Right lung (tissue), 10 donors: ENCODE measurements at places on chromosomes 6 and 20.

- DNase-seq, result no peak
These were observed 88.9 kb downstream of the COL12A1 start for GRCh38 chr6:75116946-75117345.

DNA sequence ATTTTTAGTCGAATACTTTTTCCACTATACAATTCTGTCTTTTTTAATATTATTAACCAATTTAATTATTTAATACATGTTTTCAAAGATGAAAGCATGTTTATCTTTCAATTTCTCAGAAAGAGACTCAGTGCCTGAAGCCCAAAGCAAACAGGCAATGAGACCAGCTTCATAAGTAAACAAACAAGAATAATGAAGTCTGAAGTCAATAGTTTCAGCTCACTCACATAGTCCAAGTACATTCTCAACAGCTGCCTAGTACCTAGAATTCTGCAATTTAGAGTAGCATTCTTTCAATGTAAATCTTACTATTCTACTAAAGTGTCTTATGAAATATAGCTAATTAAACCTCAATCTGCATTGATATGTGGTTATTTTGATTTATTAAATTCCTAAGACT lies 626.5 kb upstream of the NRSN1 start:
- no peak for DNase-seq

DNA sequence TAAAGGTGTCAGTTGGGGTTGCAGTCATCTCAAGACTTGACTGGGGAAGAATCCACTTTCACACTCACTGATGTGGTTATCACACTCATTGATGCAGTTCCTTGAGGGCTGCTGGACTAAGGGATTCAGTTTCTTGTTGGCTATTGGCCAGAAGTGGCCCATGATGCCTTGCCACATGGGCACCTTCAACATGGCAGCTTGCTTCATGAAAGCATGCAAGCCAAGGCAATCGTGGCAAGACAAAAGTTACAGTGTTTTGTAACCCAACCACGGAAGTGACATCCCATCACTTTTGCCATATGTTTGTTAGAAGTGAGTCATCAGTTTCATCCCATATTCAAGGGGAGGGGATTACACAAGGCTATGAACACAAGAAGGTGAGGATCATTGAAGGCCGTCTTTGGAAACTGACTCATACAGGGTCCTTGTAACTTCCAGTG lies 3.8 kb upstream of the RANBP9 start:
- DNase-seq, result no peak

- no peak for DNase-seq
These were observed 448.8 kb downstream of the RNF144B start for GRCh38 chr6:18835976-18836375.

DNA sequence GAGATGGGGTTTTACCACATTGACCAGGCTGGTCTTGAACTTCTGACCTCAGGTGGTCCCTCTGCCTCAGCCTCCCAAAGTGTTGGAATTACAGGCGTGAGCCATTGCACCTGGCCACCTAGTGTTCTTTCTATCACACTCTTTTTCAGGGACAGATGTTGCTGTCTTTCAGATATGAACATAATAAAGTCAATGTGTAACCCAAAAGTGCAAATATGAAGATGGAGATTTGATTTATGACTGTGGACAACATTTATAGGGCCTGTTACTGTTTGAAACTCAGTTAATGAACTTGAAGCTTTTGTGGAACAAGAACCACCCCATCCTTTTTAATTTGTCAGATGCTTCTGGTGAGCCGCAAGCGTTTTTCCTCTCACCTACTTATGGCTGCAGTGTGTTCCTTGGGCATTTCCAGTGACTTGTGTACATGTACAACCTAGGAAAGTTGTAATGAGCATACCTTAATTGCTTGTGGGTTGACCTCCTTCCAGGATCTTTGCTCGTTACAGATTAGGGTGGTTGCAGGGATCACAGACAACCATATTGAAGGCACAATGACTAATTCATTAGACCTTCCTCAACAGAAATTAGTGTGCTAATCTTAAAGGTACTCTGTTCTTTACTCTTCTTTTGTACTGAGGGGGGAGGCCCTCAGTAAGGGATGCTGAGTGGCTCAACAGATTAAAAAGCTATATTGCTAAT lies 6.8 kb downstream of the TBPL1 start:
- no peak for DNase-seq

- no peak for DNase-seq
These were observed 64.2 kb upstream of the INSM1 start for GRCh38 chr20:20303742-20304141.

DNA sequence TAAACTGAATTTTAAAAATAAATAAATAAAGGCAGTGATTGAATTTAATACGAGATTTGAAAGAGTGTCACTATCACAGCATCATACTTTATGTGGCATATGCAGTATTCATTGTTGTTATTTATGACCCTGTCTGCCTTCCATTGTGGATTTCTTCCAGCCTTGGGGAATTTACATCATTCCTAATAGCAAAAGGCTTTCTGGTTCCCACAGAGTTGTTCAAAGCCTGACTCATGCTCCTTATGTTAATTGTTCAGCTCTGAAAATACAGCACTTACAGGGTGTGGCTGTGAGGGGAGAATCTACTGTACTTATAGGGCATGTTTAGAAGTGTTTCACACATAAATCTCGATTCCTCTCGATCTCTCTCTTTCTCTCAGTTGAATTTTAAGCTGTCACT lies 54.4 kb downstream of the JAG1 start:
- no peak for DNase-seq

DNA sequence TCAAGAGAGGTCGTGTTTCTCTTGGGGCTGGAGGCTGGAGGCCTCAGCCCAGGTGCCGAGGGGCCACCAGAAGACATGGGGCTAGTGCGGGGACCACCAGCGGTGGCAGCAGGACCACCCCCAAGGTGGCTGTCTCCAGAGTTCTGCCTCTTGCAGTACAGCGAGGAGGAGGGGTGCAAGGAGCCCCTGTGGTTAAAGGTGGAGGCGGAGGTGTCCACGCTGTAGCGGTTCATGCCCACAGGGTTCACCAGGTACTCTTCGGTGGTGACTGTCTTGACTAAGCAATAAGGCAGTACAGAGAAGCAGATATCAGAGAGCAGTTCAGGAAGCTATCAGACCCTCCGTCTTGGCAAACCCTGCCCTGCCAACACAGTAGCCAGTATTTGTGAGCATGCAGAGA lies 103.4 kb downstream of the SCML4 start:
- no peak for DNase-seq

DNA sequence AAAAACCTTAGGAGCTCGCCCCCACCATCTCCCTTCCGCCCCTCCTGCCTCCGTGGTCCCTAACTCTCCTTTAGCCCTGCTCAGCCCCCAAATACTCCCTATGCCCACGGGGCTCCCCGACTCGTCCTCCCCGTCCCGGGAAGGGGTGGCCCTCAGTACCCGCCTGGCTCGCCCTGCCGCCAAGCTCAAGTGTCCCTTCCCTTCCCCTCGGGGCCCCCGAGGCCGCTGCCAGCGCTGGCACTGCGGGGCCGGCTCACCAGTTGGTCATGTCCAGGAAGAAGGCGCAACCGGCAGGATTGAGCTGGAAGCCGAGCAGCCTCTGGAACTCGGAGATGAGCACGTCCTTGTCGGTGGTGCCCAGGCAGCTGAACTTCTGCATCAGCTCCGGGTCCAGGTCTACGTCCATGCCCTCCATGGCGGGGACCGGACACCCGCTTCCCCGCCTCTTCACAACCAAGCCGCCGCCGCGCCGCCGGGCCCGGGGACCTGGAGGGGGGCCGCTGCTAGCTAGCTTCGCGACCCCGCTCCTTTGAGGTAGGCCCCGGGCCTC lies 303 bp downstream of the ILRUN start:
- no peak for DNase-seq

DNA sequence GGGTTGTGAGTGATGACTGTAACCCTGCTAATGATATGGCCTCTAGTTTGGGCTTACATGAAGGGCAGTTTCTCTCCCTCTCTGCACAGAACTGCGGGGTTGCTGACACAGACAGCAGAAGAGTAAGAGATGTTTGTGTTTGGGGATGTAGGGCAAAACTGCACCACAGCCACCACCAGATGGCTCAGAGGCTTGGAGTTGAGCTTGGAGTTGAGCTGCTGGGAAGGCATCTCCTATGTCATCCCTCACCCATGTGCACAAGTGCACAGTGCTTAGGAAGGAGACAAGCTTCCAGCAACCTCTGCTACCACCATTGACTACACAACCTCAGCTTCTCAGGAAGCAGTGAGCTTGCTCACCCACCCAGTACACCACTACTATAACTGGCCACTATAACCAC lies 303.9 kb upstream of the DEFB112 start:
- no peak for DNase-seq

DNA sequence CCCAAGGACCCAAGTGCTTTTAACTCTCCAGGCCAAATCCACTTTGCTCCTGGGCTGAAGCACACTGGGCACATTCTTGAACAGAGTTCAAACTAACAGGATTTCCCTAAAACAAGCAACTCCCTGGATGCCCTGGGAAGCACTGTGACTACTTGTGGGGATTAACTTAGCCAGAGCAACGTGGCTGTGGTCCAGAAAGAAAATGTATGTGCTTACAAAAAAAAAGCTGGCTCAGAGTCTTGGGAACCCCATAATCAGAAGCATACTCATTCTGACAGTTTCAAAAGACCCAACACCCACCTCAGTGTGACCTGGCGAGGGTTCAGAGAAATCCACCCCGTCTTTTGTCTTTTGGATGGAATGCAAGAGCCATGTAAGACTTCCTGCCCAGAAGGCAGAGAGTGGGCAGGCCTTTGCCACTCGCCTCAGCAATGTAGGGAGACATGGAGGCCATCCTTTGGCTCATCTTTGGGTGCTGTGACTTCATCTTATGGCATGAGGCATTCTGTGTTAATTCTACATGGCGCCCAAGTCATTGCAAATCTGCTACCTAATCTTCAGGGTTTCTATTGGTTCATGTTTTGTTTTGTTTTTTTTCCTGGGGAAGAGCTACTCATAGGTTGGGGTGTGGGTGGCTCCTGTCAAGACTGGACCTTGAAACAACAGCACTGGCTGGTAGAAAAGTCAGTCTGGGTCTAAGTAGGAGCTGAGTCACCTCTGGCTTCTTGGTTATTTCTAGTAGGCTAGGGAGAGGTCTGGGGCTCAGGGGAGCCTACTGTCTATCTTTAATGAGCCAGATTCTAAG lies 248.6 kb upstream of the SUPT3H start:
- no peak for DNase-seq

- DNase-seq, result no peak
These were observed 23.0 kb upstream of the FKBP1A start for GRCh38 chr20:1415667-1416468.

DNA sequence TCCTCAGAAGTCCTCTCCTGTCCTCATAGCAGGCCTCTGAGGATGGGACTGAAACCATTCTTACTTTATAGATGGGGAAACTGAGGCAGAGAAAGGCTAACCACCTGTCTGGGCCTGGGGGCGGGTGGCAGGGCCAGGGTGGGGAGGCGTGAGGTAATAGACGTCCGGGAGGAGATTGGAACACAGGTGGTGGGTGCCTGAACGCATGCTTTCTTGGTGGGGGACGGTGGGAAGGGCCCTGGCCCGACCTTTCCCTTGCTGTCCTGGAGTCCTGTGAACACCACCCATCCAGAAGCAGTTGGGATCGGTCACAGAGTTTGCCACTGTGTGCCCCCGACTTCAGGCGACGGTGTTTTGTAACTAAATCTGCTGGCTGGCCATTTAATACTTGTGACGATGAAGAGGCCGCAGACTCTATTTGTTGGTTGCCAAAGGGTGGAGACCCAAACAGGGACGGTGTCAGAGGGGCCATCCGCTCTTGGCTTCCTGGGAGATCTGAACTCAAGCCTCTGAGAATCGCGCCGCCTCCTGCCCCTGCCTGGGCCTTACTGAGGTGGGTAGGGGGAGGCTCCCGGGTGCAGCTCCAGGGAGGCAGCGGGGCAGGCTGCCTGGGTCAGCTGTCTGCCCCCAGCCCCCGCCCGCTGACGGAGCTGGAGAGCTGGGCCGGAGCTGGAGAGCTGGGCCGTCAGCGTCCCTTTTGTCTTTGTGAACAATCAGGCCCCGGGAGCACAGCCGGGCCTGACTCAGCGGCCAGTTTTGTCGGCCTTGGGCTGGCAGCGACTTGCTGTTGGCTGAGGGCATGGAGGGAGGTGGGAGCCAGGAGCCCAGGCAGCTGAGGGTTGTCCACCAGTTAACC lies 4.1 kb downstream of the RBM38 start:
- DNase-seq, result no peak

DNA sequence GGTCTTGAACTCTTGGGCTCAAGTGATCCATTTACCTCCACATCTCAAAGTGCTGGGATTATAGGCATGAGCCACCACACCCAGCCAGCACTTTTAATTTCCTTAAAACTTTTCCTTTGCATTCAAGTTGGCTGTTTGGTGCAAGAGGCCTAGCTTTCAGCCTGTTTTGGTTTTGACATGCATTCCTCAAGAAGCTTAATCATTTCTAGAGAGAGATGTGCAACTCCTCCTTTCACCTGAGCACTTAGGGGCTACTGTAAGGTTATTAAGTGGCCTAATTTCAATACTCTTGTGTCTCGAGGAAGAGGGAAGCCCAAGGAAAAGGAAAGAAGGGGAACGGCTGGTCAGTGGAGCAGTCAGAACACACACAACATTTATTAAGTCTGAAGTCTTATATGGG lies 13.8 kb upstream of the BLOC1S5 start:
- DNase-seq, result no peak

DNA sequence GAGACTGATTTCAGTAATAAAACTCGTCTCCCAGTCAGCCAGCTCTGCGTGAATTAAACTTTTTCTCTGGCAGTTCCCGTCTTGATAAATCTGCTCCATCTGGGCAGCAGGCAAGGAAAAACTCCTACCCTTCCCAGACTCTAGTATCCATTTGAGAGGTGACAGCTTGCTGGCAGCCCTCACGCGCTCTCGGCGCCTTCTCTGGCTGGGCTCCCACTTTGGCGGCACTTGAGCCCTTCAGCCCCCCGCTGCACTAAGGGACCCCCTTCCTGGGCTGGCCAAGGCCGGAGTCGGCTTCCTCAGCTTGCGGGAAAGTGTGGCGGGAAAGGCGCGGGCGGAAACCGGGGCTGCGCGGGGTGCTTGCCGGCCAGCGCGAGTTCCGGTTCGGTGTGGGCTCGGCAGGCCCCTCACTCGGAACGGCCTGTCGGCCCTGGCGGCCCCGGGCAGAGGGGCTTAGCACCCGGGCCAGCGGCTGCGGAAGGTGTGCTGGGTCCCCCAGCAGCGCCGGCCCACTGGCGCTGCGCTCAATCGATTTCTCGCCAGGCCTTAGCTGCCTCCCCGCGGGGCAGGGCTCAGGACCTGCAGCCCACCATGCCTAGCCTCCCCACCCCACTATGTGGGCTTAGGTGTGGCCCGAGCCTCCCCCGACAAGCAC lies 21.8 kb upstream of the GMPR start:
- DNase-seq, result no peak

- no peak for DNase-seq
These were observed 21.1 kb downstream of the ENPP1 start for GRCh38 chr6:131828951-131829350.

GRCh38 chr6:79246891-79247290 lies 12.4 kb upstream of the HMGN3 start:
- no peak for DNase-seq

GRCh38 chr6:45426251-45426650 lies 48.5 kb upstream of the SUPT3H start:
- no peak for DNase-seq

- DNase-seq, result no peak
These were observed at the start of gene NFYA for GRCh38 chr6:41072836-41073202. NFYA (plus strand) TSS chr6:41072974; CDS start chr6:41079090, 6,116 bp downstream.
